Astrocyte (in vitro differentiated cells and primary cell): ENCODE measurements at places on chromosomes 2 and 18. TPM values are rescaled to one million over a fixed set of nuclear protein-coding genes. Genes with fewer than 3 reads are reported as not detected.

KCNG3 gene
- total RNA-seq: 0.14 and 0.20 TPM in 2 replicates

- peak; percentile 79 for DNase-seq
Observed at GRCh38 chr18:1014951-1015624, 110.4 kb downstream of the ADCYAP1 start.

SERPINB11 gene
- not detected in 2 replicates for total RNA-seq

DNA sequence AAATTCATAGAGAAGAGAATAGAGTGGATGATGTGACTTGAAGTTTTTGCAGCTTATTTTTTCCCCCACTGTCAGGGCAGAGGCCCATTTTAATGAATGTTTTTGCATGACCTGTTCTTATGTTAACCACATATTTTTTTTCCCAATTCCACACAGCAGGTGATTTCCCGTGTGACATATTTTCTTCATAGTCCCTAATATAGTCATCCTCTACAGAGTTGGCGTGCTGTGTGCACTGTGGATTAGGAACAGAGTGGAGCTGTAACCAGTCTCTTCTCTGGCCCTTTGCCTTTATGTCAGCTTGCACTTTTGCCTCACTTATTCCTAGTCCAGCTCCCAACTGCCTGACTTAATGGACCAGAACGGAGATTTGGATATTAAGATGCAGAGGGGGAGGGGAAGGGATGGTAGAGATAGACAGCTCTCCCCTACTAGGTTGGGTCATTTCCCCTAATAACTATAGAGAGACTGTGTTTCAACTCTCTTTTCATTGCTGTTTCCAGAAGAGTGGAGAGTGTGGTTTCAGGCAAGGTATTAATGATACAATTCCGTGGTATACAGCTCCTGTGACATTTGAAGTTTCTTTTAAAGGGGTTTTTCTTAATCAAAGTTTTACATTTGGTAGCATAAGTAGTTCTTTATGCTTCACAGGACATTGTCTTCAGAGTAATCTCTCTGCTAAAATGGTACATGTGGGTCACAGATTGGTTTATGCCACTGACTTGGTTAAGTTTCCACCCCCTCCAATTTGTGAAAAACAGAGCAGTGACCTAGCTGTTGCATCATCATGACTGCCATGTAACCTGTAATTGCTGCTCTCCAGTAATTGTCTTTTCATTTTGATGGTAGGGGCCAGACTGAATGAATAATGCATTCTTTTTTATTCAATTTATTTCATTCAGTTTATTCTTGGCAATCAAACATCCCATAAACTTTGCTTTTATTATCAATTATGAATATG is 161.3 kb downstream of the HAUS1 start:
- peaks cover 12% of the 10 kb centered on the region for H3K36me3 ChIP-seq
- DNase-seq: no peak
- H3K4me3 ChIP-seq: no peak overlapping the region
- peaks cover 26% of the 10 kb centered on the region for H3K4me1 ChIP-seq

- H3K27me3 ChIP-seq: no peaks in the 10 kb centered on the region
- DNase-seq: no peak
- no peaks in the 10 kb centered on the region for H3K36me3 ChIP-seq
- no peak overlapping the region for H3K4me3 ChIP-seq
Observed at GRCh38 chr2:72974436-72974754, 57.1 kb downstream of the EMX1 start.

- H3K27ac ChIP-seq: no peak overlapping the region
- H3K4me1 ChIP-seq: no peaks in the 10 kb centered on the region
- H3K27me3 ChIP-seq: no peaks in the 10 kb centered on the region
- no peaks in the 10 kb centered on the region for H3K36me3 ChIP-seq
Observed at GRCh38 chr2:182240862-182241371, 185.9 kb downstream of the PDE1A start.

- no peak overlapping the region for H3K4me3 ChIP-seq
- H3K27ac ChIP-seq: no peak overlapping the region
- DNase-seq: no peak
- no peaks in the 10 kb centered on the region for H3K4me1 ChIP-seq
- H3K36me3 ChIP-seq: no peaks in the 10 kb centered on the region
- no peaks in the 10 kb centered on the region for H3K27me3 ChIP-seq
Observed at GRCh38 chr18:47585136-47585535, 333.7 kb upstream of the SKOR2 start.

- H3K27me3 ChIP-seq: no peaks in the 10 kb centered on the region
- no peaks in the 10 kb centered on the region for H3K4me1 ChIP-seq
- H3K27ac ChIP-seq: no peak overlapping the region
- no peak for DNase-seq
Observed at GRCh38 chr2:203149194-203149593, 89.6 kb upstream of the CYP20A1 start.

- H3K36me3 ChIP-seq: no peaks in the 10 kb centered on the region
- DNase-seq: no peak
- H3K4me1 ChIP-seq: no peaks in the 10 kb centered on the region
- no peak overlapping the region for H3K27ac ChIP-seq
Observed at GRCh38 chr2:209610631-209611030, 161.0 kb upstream of the UNC80 start.

GRCh38 chr2:82062463-82062862 is 1757.9 kb upstream of the LRRTM1 start:
- no peaks in the 10 kb centered on the region for H3K27me3 ChIP-seq
- no peaks in the 10 kb centered on the region for H3K36me3 ChIP-seq
- no peak overlapping the region for H3K27ac ChIP-seq
- DNase-seq: no peak
- H3K4me3 ChIP-seq: no peak overlapping the region

GRCh38 chr2:208638059-208638458 is 231.5 kb downstream of the PTH2R start:
- no peak overlapping the region for H3K27ac ChIP-seq
- H3K4me1 ChIP-seq: no peaks in the 10 kb centered on the region
- no peak overlapping the region for H3K4me3 ChIP-seq
- H3K36me3 ChIP-seq: no peaks in the 10 kb centered on the region

DNA sequence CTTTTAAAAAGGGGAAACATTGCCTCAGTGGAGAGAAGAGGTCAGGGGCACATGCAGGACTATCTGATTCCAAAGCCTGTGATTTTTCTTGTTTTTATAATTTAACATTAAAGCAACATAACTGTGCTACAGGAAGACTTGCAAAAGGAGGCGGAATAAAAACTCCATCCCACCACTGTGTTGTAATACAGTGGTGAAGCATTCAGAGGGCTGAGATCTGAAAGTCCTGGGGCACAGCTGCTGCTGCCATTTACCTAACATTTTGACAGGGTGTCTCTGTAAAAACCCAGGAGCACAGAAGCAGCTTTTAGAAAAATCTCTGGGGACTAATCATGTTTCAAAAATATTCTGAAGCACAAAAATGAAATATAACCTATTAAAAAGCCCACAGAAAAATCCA is 97.6 kb downstream of the GRB14 start:
- no peaks in the 10 kb centered on the region for H3K36me3 ChIP-seq
- no peaks in the 10 kb centered on the region for H3K27me3 ChIP-seq
- H3K27ac ChIP-seq: no peak overlapping the region
- no peak overlapping the region for H3K4me3 ChIP-seq
- DNase-seq: no peak

PPM1G gene
- 77.3 and 79.0 TPM in 2 replicates for total RNA-seq

NT5DC4 gene
- not detected in 2 replicates for total RNA-seq

GRCh38 chr2:85264471-85264870 is 63.3 kb downstream of the TGOLN2 start:
- H3K36me3 ChIP-seq: no peaks in the 10 kb centered on the region
- H3K27me3 ChIP-seq: no peaks in the 10 kb centered on the region
